ENCODE measurements at places on chromosomes 11 and 22.

DNA sequence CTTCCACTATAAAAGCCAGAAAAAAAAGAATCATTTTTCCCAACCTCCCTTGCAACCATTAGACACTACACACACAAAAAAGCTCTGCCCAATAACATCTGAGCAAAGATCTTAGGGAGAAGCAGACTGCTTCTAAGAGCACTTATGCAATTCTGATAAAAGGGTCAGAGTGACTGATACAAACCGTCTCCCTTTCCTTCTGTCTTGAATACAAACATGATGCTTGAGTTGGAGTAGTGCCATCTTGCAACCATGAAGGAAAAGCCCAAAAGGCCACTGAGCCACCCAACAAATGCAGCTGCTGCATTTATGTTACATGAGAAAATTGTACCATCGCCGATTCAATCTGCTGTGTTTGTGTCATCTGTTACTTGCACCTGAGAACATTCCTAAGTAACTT is 47.6 kb upstream of the EED start:
- DNase-seq: no peak

DNA sequence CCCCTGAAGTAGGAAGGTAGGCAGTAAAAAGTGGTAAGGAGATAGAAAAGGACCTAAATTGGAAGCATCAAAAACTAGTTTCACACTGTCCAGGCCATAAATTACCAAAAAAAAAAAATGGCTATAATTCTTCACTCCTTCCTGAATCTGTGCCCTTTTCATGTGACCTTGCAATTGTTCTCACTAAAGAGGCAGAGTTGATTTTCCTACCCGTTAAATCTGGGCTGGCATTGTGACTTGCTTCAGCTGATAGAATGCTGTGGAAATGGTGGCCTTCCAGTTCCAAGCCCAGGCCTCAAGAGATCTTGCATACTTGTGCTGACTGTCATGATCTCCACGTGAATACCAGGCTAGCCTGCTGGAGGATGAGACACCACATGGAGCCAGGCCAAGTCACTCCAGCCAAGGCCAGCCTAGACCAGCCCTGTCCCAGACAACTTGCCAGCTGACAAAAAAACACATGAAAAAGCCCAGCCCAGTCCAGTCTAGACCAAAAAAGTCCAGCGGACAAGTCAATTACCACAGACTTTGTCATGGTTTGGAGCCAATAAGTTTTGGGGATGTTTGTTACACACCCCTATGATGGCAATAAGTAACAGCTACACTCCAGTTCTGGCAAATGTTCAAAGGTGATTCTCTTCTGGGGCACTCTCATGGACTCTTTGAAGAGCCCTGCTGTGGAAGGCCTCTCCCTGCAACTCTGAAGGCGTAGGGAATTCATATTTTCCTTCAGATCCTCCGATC is 51.4 kb upstream of the NUP50 start:
- no peak for DNase-seq

GRCh38 chr22:49636649-49637048 is 191.0 kb downstream of the BRD1 start:
- no peak for DNase-seq

- DNase-seq: no peak
These were observed 3.5 kb downstream of the DGCR6L start for GRCh38 chr22:20316217-20316843.

DNA sequence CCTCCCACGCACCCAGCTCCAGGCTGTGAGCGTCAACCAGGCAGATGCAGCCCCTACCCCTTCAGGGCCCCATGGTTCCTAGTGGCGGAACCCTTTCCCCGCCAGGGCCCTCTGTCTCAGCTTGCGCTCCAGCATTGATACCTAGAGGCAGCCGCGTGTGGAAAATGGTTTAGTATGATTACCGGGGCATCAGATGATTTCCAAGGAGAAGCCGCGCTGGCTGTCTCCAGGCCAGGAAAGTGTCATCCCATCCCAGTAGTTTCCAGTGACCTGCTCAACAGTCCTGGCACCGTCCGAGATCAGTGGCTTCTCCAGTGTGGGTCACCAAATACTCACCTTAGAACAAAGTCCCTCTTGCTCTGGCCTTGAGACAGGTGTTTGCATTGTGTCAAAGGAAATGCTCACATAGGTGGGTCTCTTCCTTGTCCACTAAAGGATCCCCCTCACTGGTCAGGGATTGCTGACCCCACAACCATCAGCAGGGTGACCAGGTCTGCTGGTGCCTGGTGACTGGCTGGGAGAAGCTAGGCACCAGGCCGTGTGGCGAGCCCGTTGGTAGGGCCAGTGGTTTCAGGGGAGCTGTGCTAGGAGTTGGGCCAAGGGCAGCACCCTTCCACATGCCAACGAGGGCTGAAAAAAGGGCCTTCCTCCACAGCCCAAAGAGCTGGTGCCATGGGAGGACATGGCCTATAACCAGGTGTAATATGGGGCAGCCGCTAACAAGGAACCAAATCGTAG is 109.4 kb downstream of the MORC2 start:
- DNase-seq: no peak

GRCh38 chr11:122277493-122277892 is 161.5 kb upstream of the BLID start:
- no peak for DNase-seq

DNA sequence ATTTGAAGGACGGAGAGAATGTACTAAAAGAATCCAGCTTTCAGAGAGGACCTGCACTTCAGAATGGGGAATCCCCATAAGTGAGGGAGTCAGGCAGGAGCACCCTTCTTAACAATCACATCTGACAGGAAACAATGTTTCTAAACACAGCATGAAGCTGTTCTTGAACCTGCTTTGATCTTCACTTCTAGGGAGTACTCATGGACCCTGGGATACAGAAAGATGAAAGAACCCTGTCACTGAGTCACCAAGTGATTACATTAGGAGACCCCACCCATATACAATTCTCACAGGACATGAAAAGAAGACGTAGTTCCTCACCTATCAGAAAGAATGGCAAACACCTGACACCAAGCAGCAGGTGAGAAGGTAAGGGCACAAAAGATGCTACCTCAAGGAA is 296.9 kb upstream of the ZC3H12C start:
- DNase-seq: no peak

DNA sequence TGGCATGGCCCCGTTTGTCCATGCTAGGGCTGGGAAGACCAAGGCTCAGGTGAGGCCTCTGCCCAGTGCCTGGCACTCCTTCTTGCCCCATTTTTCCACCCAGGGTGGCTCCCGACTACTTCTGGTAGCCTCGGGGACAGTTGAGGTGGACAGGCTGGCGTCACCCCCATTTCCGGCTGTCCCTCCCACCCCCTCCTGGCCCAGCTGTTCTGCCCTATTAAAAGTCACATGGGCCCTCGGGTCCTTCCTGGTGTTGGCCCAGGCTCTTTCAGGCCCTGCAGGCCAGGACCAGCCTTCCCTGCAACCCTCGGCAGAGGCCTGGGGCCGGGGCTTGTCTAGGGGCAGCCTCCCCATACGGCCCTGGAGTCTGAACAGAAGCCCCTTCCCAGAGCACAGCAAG is 9.5 kb downstream of the CD81 start:
- no peak for DNase-seq

- no peak for DNase-seq
These were observed 417.8 kb downstream of the MIAT start for GRCh38 chr22:27075028-27075678.

DNA sequence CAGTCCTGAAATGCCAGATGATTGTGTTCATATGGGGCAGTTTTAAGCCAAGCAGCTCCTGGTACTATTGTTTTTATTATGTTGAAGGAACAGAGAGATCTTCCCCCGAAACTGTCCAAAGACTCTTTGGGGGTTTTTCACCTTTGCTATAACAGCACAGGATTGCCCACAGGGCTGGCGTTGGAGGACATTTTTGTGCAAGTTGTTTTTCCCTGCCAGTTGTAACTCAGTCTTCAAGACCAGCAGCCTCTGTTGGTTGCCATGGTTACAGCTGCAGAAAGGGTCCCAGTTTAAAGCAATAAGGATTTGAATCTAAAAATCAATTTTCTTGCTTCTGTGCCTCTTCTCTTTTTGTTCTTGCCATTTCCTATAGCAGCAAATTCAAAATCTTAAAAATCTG is 45.4 kb upstream of the YWHAH start:
- no peak for DNase-seq

GRCh38 chr22:48700566-48701295 is 1126.9 kb downstream of the BRD1 start:
- DNase-seq: no peak

DNA sequence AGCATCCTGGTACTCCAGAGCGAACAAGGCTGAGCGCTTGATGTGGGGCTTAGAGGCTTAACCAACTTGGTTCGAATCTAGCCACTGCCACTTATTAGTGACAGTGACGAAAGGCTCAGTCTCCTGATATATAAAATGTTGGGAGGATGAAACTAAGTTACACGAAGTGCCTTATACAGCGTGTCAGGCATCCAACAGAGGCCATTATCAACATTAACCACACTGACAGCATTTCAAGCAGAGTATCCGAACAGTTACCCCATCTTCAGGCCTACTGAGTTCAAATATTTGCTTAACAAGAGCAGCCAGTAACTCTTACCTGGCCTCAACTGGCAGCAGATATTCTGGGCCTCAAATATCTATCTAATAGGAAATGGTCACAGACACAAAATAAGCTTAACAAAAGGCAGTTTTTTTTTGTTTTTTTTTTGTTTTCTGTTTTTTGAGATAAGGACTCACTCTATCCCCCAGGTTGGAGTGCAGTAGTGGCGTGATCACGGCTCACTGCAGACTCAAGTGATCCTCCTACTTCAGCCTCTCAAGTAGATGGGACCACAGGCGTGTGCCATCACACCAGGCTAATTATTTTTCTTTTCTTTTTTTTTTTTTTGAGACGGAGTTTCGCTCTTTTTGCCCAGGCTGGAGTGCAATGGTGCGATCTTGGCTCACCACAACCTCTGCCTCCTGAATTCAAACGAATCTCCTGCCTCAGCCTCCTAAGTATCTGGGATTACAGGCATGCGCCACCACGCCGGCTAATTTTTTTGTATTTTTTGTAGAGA is 2.9 kb downstream of the SERPIND1 start:
- no peak for DNase-seq

- no peak for DNase-seq
These were observed 124.9 kb downstream of the FCHSD2 start for GRCh38 chr11:73017024-73017751.

DNA sequence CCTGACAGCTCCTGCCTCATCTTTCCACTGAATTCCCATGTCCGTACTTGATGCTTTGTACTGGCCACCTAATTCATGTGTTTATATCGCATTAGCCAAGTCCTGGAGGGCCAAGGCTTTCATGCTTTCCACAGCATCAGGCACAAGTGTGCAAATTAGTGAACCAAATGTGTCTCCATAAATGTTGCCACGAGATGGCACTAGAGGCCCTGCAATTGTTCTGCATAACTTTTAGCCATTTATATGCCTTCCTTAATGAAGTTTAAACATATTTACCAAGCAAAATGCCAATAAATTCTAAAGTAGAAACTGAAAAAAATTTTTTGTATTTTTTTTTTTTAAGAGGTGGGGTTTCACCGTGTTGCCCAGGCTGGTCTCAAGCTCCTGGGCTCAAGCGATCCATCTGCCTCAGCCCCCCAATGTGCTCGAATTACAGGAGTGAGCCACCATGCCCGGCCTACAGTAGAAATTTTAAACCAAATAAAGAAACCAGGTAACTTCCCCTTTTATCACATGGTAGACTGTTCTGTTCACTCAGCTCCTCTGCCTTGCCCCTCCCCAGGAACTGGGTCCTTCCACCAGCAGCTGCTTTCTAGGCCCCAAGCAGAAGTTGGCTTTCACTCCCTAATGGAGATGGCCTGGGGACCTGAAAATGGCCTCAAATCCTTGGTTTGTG is 20.8 kb upstream of the IL18BP start:
- peak; percentile 14 for DNase-seq

- DNase-seq: no peak
These were observed 62.9 kb upstream of the CARD18 start for GRCh38 chr11:105202422-105202821.

DNA sequence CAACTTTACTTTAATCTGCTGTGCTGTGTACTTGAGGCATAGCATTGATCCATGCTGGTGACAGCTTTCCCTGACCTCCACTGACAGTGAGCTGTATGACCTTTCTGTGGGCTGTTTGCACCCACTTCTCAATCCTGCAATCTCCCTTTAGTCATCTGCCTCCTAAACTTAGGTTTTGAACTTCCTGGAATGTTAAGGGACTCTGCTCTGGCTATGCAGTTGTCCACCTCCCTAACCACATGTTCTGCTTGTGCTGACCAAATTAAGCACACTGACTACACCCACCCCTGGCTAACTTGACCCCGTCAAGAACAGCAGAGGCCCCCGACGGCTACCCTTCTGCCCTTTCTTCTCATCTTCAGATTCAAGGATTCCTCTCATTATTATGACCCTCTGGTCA is 89.1 kb upstream of the NTM start:
- DNase-seq: no peak

GRCh38 chr11:2088746-2089535 is 50.2 kb downstream of the IGF2 start:
- no peak for DNase-seq

- no peak for DNase-seq
These were observed 19.1 kb downstream of the PIK3C2A start for GRCh38 chr11:17188675-17189074.

DNA sequence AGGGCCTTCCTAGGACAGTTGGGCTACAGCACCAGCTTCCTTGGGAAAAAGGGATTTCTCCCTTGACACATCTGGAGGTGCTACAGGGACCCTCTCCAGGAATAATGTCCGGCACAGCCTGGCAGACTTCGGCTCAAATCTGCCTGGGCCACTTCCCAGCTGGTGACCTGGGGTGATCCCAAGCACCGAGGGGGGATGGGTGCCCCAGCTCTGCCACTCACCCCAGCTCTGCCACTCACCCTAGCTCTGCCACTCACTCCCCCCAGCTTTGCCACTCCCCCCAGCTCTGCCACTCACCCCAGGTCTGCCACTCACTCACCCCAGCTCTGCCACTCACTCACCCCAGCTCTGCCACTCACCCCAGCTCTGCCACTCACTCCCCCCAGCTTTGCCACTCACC is 9.9 kb downstream of the OSBPL5 start:
- DNase-seq: no peak

GRCh38 chr11:6414874-6415328 is 4.0 kb downstream of the APBB1 start:
- no peak for DNase-seq

DNA sequence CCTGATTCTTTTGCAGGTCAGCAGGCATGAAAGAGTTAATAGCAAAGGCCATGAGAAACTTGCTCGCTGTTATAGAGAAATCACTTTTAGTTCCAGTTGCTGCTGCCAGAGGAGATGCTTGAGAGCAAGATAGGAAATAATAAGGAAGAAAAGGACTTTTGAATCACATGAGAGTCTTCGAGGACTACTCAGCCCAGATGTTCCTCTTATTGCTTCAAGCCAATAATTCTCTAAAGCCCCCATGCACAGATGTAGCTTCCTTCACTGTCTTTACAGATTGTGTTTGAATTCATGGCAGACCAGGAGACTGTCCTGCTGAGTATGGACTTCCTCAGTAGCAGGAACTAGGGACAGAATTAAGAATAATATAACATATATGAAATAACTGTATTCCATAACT is 50.1 kb upstream of the OLFML1 start:
- DNase-seq: no peak

DNA sequence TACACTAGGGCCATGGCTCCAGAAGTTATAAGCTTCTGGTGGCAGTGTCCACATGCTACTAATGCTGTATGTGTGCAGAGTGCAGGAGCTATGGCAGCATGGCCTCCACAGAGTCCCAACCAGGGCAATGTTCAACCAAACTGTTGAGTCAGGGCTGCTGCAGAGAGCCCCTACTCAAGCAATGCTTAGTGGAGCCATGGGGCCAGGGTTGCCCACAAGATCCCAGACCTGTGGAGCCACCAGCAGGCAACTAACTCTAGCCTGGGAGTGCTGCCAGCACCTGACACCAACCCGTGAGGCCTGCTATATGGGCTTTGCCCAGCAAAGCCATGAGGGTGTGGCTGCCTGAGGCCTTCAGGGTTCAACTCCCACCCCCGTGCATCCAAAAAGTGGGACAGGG is 655.2 kb downstream of the TBC1D22A start:
- no peak for DNase-seq
